Stimulated activated CD8-positive, alpha-beta memory T cell treated with anti-CD3 and anti-CD28 coated beads, Interleukin-12 subunit alpha, Interleukin-12 subunit beta, amount 100 ng/mL, for 1 hour (primary cell): ENCODE measurements at places on chromosomes 1 and 21.

DNA sequence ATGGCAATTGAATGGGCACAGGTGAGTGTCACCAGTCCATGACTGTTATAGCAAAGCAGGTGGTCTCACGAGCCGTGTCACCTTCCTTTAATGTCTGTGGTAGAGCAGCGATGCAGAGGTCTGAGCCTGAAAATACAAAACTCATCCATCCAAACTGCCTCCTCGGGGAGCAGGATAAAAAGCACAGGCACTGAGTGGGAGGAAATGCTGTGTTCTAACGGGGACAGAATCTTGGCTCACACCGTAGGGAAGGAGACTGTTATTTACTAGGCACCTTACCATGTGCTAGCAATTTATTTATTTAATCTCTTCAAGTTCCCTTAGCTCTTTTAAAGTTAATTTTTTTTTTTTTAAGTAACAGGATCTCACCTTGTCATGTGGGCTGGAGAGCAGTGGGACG, 1.2 kb downstream of the ASCL5 start:
- no peak for DNase-seq

DNA sequence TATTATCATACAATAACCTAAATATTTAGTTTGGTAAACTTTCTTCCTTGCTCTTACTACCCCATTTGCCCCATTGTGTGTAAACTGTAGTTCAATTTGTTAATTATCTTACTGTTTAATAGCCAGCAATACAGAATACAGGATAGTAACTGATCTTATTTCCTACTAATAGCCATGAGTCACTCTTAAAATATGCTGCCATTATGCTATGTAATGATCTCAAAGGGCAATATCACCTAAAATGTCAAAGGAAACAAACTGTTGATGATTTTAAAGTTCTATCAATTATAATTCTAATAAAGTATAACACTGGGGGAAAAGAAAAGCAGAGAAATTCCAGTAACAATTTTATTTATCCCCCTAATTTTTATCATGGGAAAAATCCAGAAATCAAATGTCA, 4.3 kb downstream of the SLC30A1 start:
- DNase-seq: no peak

GRCh38 chr21:36864974-36865373, 101.5 kb downstream of the HLCS start:
- no peak for DNase-seq

DNA sequence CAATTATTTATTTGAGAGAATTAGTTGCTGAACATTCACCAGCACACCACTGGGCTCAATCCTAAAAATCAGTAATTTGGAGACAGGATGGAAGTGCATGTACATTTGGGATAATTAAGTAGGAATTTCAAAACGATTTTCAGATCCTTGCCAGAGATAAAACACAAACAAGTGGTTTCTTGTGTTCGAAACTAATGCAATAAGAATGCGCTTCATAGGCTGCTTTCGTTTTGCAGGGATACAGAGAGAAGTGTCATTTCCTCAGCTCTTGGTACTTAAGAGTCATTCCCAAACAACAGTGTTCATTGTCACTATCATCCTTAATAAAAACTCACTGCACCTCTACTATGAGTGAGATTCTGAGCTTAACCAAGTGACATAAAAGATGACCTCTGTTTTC, 20.6 kb upstream of the USP24 start:
- no peak for DNase-seq

GRCh38 chr1:46547481-46548383, 3.7 kb downstream of the KNCN start:
- no peak for DNase-seq

- no peak for DNase-seq
These were observed 70.8 kb downstream of the PIK3CD start for GRCh38 chr1:9722378-9722749.

- no peak for DNase-seq
These were observed 32.9 kb downstream of the C21orf91 start for GRCh38 chr21:17786071-17786850.

DNA sequence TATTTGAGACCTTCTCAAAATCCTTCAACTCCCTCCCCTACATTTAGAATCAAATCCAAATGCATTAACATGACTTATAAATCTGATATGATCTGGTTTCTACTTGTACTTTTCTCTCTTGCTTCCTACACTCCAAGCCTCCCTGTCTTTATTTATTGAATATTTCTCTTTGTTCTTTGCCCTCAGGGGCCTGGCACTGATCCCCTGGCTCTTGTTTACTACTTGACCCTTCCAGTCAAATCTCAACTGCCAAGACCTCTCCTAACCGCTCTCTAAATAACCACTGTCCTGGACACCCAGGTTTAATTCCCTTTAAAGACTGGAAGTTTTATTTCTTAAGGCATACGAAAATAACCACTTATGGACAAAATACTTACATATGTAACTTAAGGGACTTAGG, 248.9 kb downstream of the CHRM3 start:
- no peak for DNase-seq

DNA sequence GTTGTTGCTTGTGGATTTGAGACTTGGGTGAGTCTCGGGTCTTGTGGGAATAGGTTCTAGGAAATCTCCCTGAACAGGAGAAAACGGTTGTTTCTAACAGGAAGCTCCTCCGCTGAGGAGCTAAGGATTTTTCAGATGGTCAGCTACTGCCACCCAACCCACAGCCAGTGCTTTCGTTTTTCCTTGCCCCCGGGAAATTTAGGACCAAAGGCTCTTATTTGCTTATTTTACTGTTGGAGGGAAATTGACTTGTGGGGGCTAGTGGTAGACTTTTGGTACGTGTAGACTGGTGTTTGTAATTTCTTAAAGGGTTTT, 792 bp downstream of the SNX7 start:
- no peak for DNase-seq

DNA sequence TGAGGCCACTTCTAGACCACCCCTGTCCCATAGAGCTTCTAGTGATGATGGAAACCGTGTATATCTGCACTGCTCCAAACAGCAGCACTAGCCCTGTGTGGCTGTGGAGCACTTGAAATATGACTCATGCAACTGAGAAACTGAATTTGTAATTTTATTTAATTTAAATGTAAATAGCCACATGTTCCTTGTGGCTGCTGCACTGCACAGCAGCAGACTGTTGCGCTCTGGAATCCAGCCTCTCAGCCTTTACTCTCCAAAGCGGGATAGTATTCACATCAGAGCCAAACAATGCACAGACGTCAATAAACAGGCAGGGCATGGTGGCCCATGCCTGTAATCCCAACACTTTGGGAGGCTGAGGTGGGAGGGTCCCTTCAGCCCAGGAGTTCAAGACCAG, 12.0 kb downstream of the CAPN2 start:
- DNase-seq: no peak

GRCh38 chr1:236167578-236167977, 25.2 kb downstream of the GPR137B start:
- DNase-seq: no peak

GRCh38 chr1:232377494-232377770, 252.5 kb downstream of the SIPA1L2 start:
- DNase-seq: no peak

- DNase-seq: no peak
These were observed 44.9 kb downstream of the HHAT start for GRCh38 chr1:210373628-210373877.

DNA sequence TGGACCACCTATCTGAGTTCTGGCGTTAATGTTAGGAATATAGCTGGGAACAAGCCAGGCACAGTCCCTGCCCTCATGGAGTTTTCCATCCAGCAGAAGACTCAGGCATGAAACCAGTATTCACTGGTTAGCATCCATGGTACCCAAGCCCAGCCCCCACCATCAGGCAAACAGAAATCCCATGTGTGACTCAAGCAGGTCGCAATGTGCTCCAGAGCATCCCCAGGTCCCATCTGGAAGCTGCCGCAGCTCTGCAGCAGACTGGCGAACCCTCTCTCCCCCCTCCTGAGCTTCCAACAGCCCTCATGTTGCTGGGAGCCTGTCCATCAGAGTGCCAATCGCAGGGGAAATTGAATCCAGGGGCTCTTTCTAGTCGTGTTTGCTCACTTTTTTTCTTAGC, 174.2 kb downstream of the RRAGC start:
- no peak for DNase-seq

- DNase-seq: no peak
These were observed 36.2 kb upstream of the LYST start for GRCh38 chr1:235902677-235903542.

DNA sequence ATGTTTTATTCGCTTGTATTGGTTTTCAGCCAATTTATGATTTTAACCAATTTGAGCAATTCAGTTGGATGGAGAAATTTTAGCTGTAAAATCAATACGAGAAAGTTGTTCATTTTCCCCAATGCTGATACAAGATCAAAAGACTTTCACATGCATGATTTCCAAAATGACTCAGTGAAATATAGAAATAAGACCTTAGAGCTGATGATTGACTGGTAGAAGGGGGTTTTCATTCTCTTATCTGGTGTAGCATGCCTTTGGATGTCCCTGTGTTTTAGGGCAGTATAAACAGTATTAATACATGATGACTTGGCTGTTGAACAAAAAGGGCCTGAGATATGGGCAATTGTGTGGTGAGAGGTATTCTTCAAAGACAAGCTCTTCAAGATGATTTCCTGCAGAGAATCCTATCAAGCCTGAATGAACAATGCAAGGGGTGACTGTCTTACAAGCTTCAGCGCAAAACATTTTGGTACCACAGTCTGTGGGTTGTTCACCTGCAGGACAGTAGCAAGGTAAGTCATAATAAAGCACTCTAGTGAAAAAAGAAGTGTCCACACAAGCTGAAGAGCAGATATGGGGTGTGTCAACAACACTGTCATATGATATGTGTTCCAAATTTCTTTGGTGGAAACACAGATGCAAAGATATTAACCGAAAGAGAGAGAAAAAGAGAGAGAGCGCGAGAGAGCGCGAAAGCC, 156.2 kb downstream of the TNFSF18 start:
- DNase-seq: no peak

GRCh38 chr1:100422065-100422464, 69.8 kb downstream of the CDC14A start:
- DNase-seq: no peak

DNA sequence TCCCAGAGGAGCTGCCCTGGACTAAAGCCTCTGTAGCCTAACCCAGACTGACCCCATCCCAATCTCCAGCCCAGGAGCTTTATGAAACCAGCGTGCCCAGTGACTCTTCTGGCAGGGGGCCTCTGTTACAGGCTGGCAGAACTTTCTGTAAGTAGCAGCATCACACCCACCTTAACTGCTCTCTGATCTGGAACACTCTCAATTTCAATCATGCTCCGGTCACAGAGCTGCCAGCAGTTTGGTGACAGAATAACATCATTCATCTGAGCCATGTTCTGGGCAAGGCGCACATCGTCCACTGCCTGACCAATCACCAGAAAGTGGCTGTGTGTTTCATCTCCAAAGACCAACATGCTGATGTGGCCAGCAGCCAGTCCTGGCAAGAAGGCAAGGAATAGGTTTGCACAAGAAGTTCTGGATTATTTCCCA, 14.7 kb downstream of the ADCY10 start:
- no peak for DNase-seq
